ENCODE measurements at places on chromosomes 3 and 15. TPM values are rescaled to one million over a fixed set of nuclear protein-coding genes. Genes with fewer than 3 reads are reported as not detected.

CCDC54 gene
- total RNA-seq: not detected

ZNF660 gene
- 0.74 TPM for total RNA-seq

B3GALNT1 gene
- 1.7 TPM for total RNA-seq

GOLGA8S gene
- 0.04 TPM for total RNA-seq

REC114 gene
- not detected for total RNA-seq

NRG4 gene
- total RNA-seq: 2.5 TPM
